ENCODE measurements at places on chromosomes 16 and 17.

- no peak for DNase-seq
Measured at GRCh38 chr16:87954361-87954760, 3.1 kb downstream of the BANP start.

GRCh38 chr16:27650073-27650701, 100.2 kb downstream of the KATNIP start:
- DNase-seq: no peak

GRCh38 chr17:34095106-34095505, 160.0 kb upstream of the CCL2 start:
- no peak for DNase-seq

DNA sequence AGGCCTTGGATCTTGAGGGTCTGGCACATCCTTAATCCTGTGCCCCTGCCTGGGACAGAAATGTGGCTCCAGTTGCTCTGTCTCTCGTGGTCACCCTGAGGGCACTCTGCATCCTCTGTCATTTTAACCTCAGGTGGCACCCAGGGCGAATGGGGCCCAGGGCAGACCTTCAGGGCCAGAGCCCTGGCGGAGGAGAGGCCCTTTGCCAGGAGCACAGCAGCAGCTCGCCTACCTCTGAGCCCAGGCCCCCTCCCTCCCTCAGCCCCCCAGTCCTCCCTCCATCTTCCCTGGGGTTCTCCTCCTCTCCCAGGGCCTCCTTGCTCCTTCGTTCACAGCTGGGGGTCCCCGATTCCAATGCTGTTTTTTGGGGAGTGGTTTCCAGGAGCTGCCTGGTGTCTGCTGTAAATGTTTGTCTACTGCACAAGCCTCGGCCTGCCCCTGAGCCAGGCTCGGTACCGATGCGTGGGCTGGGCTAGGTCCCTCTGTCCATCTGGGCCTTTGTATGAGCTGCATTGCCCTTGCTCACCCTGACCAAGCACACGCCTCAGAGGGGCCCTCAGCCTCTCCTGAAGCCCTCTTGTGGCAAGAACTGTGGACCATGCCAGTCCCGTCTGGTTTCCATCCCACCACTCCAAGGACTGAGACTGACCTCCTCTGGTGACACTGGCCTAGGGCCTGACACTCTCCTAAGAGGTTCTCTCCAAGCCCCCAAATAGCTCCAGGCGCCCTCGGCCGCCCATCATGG, 4.0 kb upstream of the ADGRG3 start:
- DNase-seq: no peak

DNA sequence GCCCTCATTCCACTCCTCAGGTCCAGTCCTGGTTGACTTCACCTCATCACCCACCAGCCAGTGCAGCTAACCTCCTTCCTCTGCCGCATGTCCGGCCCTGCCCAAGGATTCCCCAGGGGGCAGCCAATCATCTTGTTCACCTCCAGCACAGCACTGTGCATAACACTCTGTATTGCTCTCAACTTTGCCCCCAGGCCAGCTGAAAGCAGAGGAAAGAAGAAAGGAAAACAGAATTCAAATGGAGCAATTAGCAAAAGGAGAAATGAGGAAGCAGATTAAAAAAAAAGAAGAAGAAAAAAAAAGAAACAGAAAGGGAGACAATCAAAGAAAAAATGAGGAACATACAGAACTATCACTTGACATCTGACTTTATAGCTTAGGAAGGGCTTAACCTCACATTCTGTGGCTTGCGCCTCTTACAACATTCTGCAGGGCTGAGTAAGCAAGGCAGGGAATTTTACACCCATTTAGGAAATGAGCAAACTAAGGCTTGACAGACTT, 26.1 kb downstream of the GAS7 start:
- DNase-seq: no peak

GRCh38 chr17:50154604-50155003, 4.1 kb upstream of the PPP1R9B start:
- no peak for DNase-seq

DNA sequence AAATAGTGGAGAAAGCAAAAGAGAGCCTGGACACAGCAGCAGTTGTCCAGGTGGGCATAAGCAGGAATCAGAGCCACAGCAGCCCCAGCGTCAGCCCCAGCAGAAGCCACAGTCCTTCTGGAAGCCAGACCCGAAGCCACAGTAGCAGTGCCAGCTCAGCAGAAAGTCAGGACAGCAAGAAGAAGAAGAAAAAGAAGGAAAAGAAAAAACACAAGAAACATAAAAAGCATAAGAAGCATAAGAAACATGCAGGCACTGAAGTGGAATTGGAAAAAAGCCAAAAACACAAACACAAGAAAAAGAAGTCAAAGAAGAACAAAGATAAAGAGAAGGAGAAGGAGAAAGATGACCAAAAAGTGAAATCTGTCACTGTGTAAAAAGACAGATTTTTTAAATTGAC, 32.7 kb downstream of the RBBP6 start:
- DNase-seq: no peak

DNA sequence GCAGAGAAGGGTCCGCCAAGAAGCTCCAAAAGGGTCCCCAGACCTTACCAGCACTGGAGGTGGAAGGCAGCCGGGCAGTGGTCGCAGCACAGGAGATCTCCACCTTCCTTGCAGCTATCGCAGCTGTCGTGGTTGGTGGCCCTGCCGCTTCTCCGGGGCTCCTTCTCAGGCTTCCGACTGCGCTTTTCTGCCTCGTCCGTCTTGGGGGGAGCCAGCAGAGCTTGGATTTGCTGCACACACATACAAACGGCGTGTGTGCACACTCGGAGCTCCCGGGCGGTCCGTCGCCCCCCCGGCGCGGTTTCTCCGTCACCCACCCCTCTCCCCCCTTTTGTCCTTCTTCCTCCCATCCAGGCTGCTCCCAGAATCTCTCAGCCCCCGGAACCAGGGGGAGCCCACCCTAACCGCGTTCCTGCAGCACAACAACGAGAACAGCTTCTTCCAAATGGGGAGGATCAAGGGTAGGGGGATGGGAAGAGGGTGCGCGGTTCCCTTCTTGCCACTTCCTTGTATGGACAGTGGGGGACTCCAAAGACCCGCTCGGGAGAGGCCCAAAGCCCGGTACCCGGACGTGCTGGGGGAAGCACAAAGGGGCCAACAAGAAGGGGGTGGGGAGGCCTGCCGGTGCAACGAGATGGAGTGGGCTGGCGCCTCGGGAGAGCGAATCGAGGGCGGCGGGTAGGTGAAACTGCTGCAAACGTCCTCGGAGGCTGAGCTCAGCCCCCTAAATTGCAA, 1.1 kb downstream of the PHF12 start:
- DNase-seq: peak; percentile 15

DNA sequence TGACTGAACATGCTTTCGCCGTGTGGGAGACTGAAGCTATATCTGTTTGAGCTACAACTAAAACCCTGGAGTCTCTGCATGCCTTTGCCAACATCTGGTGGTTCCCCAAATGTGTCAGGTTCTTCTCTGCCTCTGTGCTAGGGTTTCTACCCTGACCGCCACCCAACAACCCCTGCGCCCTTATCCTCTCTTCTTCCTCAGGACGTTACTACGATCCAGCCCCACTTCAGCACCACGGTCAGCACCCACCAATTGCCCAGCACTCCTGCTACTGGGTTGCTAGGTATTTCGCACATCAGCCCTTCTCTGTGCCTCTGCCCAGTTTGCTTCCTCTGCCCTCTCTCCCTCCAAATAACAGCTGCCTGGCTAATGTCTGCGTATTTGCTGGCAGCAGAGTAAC, 106.3 kb upstream of the HSBP1 start:
- no peak for DNase-seq

DNA sequence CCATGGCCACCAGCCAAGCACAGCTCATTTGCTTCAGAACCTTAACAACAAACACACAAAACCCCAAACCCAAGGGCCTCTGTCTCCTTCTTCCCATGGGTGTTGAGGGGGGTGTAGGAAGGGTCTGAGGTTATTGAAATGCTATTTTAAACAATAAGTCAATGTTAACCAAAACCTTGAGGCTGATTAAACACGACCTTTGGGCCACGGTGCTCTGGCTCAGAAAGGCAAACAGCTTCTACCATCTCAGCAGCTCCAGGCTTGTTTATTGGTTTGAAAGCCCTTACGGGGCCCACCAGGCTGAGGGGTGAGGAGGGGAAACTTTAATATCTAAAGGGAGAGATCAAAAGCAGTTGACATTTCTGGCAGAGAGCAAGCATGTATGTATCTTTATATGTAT, 185.7 kb upstream of the IRX6 start:
- DNase-seq: no peak

- no peak for DNase-seq
Measured at GRCh38 chr16:72844225-72844920, 203.6 kb downstream of the ZFHX3 start.

Measured in stimulated activated CD4-positive, alpha-beta T cell treated with anti-CD3 and anti-CD28 coated beads, Interleukin-15, amount 100 ng/mL, for 1 hour (primary cell).